ENCODE measurements at places on chromosomes 3 and 15.

DNA sequence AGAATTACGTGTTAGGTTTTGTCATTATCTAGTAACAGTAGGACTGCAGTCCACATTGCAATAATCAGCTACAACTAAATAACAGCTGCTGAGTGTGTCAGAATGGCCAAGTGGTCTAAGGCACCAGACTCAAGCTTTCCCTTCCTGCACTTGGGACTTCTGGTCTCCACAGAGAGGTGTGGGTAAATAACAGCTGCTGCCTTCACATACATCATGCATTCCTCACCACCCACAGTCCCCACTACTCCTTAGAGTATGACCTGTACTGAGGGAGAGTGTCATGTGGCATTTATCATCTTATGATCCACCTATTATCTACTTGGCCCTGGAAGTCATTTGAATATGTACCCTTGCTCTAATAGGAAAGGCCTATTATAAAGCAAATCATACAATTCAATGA, 22.2 kb upstream of the ZMAT3 start:
- DNase-seq, result peak; percentile 41

GRCh38 chr15:66940368-66940767, 125.0 kb upstream of the SMAD3 start:
- no peak for DNase-seq

- DNase-seq, result peak; percentile 75
Observed at GRCh38 chr3:37996785-37997301, 6.3 kb downstream of the VILL start.

DNA sequence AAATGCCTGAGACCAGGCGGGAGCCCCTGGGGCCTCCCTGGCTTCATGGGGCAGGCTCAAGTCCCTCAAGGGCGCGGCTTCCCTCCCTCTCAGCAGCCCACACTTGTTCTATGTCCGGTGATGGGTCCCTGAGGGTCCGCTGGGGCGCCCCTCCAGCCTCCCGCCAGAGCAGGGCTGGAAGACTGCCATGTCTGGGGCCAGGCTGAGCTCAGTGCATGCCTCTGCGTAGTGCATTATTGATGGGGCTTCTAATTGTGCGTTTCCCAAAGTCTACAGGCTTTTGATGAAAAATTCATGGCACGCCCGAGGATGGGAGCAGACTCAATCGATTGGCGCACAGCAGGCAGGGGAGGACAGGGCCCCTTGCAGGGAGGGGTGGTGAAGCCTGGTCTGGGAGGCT, 51.3 kb downstream of the CYP11A1 start:
- DNase-seq, result no peak

- no peak for DNase-seq
Observed at GRCh38 chr3:3443482-3443881, 264.0 kb upstream of the CRBN start.

Data from amniotic epithelial cell (primary cell).